ENCODE measurements at places on chromosomes 3 and 15.

DNA sequence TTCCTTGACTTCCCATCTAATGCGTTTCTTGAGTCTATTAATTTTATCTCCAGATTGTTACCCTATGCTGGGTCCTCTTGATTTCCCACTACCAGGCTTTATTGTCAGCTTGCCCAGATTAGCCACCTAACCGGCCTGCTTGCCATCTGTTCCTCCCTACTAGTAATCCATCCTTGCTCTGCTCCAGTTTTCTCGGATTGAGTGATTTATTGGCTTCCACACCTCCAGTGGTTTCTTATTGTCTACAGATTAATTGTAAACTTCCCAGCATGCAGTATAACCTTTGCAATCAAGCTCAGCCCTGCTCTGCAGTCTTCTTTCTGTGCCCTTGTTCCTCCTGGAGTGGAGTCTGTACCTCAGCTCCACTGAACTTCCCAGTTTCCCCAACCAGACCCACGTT is 63.4 kb downstream of the ARHGEF26 start:
- no peak for DNase-seq

DNA sequence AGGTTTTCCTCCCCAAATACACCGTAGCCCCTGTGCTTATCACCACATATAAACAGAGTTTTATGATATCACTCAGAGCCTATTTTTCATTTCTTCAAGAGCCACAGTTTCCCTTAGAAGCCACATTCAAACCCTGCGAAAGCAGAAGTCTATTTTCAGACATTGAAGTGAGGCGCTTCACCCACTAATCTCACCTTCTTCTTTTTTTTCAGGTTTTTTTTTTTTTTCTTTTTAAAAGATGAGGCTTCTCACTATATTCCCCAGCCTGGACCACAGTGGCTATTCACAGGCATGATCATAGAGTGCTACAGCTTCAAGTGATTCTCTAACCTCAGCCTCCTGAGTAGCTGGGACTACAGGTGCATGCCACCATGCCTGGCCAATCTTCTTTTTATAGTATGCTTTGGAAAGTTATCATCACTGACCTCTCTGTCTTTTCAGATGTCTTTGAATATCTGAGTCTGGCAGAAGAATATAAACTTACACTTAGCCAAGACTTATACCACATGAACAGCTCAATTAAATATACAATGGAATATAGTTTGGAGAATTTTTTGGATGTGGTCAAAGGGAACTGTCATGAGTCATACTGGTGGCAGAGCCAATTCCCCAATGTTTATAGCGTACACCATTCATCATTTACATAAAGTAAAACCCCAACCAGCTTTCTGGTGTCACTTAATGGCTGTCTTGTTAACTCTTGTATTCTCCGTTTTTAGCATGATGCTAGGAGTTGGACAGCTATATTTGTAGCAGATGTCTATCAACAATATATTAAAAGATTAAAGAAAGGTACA is 59.7 kb upstream of the CCDC50 start:
- no peak for DNase-seq

DNA sequence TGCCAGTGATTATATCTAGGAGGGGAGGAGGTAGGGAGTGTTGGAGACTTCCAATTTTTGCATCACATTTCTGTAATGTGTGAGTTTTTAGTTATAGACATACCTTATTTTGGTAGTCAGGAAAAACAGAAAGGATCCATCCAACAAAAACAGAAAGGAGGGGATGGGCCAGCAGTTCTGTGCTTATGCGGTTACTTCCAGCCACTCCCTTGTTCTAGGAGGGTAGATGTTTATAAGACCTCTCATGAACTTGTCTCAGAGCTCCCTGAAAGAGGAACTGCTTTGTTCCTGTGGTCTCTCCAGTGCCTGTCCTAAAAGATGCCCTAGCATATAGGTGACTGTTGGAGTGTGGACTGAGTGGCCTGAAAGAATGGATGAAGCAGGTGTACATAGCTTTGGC is 323.3 kb downstream of the CACNA2D3 start:
- no peak for DNase-seq

DNA sequence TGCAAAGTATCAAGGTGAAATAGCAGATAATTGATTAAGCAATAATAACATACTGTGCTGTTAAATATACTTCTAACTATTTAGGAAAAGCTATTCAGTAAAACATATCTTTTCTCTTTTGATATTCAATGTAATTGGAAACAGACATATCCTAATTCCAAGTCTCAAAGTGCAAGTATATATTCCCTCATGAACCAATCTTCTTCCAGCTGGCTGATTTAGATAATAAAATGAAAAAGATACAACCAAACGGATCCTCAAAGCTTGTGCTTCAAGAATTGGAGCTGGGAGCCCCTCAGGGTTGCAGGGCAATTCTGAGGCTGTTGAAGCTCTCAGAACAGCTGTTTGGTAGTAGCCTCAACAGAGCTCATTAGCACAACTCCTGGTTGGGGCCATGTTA is 236.6 kb downstream of the ZIC1 start:
- no peak for DNase-seq

GRCh38 chr3:10272977-10273376 is 19.8 kb downstream of the GHRL start:
- no peak for DNase-seq

- DNase-seq: no peak
Observed at GRCh38 chr3:32483772-32484171, 18.9 kb downstream of the CMTM6 start.

DNA sequence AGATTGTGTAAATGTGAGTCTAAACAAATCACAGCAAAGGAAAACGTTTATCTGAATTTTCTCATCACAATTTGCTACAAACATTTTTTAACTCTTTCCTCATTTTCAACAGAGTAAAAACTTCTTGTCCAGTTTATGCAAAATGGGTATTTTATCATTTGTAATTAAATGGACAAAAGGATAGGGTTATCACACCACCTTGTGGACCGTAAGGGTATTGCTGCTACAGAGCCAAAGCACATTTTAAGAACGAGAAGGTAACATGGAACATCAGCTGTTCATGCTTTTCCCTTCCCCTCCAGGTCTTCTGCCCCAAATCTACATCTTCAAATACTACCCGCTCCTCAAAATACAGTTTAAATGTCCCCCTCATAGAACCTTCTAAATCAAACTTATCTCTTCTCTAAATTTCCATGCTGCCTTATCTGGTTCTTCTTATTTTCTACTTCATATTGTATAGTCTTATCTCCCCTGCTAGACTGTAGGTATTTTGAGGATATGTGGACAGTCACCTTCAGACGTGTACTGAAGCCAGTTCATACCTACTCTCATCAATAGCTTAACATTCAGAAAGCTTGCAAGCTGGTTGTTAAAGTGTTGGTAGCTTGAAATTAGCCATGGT is 12.8 kb upstream of the SETMAR start:
- DNase-seq: peak; percentile 56

DNA sequence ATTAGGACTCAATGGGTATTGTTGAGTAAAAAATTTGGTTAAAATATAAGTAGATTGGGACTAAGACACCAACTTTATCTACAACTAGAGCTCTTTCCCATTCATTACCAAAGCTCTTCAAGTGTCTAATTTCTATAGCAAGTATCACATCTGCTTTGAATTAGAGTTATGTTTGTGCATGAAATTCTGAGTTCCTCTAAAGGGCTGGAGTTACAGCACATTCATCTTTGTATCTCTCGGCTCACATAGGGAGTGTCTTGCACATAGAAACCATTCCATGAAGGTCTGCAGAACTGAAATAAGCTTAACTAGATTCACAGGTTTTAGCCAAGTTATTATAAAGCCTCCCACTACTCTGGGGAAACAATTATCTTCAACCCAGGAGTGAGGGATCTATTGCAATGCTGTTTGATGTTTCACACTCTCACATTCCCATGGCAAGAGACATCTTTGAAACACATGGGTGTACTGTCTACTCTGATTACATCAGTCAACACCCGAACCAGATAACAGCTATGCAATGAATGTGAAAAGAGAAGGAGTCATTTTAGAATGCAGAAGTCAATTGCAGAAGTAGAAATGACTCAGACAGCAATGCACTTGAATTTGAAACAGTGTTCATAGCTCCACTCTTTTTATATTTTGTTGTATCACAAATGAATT is 93.1 kb upstream of the KBTBD8 start:
- no peak for DNase-seq

DNA sequence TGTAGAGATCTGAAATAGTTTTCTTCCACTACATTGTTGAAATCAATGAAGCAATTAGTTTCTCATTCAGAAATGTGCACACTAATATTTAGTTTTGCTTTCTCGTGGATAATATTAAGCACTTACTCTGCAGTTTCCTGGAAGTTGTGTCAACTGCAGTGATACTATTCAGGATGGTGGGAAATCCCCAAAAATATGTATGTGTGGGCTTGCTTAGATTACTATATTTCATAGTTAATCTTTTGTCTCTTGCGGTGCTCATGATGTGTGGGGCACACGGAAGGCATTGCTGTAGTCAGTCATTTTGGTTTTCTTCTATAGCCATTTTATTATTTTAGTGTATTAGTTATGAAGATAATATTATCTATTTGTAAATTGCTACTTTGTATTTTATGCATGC is 19.7 kb downstream of the RAB11A start:
- peak; percentile 45 for DNase-seq

- no peak for DNase-seq
Observed at GRCh38 chr3:105933871-105934270, 65.1 kb upstream of the CBLB start.

DNA sequence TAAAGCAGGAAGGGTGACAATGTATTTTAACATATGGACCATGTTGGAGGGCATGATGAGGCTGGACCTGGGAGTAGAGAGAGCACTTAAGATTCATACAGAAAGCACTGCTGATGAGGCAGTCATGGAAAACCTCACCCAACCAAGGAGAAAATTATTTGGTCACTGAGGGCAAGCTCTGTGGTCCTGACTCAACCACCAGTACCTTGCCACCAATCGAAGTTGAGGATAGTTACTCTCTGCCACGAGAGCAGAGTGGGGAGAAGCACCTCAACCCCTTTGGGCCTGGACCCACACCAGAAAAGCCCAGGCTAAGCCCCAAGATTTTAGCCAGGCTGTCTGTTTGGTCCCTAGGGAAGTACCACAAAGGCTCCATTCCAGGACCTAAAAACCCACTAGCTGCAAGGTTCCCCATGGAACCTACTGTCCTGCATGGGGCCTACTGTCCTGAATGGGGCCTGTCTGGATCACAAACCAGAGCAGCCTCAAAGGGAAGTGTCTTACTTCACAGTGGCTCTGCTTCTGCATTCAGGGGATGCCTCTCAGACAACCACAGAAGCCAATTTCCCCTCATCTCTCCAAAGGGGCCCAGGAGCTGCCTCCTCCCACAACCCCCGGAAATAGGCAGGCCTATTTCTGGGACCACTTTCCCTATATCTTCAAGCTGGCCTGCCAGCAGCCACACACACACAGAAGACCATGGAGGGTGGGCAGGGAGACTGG is 4.2 kb downstream of the CCDC71 start:
- DNase-seq: no peak

DNA sequence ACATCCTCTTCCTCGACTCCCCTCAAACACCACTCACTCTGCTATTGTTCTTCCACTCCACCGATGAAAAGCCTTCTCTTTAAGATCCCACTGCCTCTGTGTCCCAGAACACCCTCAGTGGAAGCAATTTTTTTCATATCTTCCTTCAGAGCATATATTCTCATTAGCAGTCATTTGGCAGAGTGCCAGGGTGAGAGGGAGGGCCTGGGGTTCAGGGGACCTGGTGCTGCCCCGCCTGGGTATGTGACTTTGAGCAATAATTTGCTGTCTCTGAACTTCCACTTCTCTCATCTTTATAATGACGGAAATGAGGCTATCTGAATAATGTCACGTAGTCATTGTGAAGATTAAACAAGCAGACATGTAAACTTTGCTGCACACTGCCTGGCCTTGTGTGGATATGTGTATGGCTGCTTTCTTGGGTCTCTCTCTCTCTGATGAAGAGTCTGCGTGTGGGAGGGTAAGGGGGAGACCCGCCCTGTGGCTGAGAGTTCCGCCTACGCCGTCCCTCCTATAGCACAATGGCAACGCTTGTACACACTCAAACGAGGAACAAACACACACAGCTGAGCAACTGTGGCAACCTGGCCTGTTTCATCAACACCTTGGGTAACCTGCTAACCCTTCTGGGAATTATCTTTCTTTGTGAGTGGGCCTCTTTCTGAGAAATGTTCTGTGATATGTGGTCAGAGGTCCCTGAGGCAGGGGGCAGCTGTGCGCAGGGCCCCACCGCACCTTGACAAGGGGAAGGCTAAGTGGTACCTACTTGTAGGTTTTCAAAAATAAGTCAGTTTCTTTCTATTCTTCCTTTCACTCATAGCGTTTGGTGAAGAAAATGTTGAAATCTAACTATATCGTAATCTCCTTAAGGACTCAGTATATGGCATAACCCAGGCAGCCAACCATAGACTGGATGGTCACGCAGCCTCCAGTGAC is 369.8 kb downstream of the SV2B start:
- peak; percentile 93 for DNase-seq

- DNase-seq: no peak
Observed at GRCh38 chr3:32733631-32734229, 48.7 kb downstream of the CNOT10 start.

DNA sequence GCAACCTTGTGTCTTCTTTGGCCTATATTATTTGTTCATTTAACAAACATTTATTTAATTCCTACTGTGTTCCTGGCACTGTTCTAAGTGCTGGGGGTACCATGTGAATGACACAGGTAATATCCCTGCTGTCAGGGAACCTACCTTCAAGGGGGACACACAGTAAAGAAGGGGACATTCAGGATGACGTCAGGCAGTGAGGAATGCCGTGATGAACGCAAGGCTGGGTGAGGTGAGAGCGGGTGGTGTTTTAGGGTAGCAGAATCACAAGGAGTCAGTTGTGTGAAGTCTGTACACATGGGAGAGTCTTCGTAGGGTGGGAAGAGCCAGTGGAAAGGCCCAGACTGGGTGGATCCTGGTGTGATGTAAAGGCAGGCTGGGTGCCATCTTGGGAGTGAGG is 1.7 kb upstream of the FAM107A start:
- no peak for DNase-seq

GRCh38 chr3:155362808-155363689 is 69.6 kb upstream of the STRIT1 start:
- no peak for DNase-seq

DNA sequence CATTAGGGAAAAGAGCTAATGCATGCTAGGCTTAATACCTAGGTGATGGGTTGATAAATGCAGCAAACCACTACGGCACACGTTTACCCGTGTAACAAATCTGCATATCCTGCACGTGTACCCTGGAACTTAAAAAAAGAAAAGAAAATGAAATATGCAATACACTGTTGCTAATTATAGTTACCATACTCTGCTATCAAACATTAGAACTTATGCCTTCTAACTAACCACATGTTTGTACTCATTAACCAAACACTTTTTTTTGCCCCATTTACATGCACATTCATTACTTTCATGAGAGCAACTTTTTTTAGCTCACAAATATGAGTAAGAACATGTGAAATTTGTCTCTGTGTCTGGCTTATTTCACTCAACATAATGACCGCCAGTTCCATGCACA is 253.1 kb downstream of the CGGBP1 start:
- DNase-seq: no peak

DNA sequence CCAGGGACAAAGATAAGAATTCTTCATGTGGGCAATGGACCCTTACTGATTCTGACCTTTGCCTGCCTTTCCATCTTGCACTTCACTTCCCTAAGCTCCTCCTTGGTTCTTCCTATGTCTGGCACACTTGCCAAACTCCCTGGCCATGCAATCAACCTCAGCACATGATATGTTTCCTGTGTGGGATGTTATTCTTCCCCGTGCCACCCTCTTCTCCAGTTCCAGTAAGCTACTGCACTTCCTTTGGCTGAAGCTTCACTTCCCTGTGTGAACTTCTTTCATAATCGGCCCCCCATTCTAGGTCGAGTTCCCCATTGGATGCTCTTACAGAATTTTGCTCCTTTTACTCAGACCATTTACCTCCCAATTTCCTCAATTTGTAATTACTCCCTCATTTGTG is 10.7 kb upstream of the TASOR start:
- no peak for DNase-seq

All from activated naive CD4-positive, alpha-beta T cell treated with anti-CD3 and anti-CD28 coated beads for 36 hours (primary cell).